HT1080 (cell line): ENCODE measurements at places on chromosomes 2 and 18. TPM values are rescaled to one million over a fixed set of nuclear protein-coding genes. Genes with fewer than 3 reads are reported as not detected.

DNA sequence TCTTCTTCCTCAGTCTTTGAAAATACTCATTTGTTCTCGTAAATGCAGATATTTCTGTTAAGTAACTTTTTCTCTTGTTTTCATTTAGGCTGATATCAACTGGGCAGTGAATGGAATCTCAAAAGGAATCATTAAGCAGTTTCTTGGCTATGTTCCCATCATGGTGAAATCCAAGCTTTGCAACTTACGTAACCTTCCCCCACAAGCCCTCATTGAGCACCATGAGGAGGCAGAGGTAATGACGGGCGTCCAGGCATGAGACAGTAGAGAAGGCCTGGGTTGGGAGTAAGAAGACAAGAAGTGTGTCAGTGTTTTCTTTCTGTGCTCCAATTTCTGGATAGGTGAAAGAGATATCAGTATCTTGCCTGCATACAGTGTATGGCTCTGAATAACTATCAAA is 5.1 kb downstream of the POLR1B start:
- DNase-seq: no peak

- DNase-seq: peak; percentile 67
These were observed 747.9 kb downstream of the SOCS6 start for GRCh38 chr18:71036783-71037182.

GRCh38 chr18:10518595-10519255 is 7.1 kb upstream of the NAPG start:
- no peak for DNase-seq

DNA sequence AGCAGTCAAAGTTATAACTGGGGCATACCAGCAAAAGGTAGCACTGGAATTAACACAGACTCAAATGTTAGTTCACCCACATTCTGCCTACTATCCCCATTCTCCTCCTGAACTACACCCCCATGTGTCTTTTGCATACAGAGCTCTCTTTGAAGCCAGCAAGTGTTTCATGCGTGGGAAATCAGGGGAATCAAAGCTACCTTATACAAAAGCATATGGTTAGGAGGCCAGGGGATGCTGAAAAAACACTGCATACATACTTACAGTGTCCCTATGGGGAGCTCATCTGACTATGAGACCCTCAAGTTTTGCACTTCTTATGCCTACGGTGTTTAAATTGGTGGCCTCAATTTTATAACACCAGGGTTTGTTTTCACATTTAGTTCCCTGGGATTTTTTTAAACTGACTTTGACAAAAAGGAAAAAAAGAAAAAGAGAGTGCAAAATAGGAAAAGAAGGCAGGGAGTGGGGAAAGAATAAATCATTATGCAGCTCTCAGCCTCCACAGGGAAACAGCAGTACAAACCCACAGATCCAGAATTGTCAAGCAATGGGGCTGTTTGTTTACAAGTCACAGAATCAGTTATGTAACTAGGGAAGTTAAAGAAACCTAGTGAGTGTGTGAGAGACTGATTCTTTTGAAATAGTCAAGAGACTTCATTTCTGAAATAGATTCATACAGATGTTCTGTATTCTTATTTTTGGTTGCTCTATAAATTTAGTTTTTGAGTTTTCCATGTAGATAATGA is 20.1 kb upstream of the PPP3R1 start:
- DNase-seq: no peak

DNA sequence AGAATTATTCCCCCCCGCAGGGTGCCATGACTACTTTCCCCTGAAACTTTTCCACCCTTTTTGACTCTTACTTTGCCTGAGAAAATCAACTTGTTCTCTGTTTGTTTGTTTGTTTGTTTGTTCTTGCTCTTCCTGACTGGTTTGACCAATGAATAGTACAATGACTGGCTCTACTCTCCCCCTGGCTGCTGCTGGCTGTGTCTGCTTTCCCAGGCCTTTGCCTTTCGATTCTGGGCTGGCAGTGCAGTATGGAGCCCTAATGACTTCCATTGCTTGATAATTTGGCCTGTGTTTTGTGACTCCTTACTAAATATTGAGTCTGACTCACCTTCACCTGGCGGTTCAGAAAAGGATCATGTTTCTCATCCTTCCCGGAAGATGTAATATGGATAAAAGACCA is 241.1 kb downstream of the TMEM182 start:
- DNase-seq: no peak

DNA sequence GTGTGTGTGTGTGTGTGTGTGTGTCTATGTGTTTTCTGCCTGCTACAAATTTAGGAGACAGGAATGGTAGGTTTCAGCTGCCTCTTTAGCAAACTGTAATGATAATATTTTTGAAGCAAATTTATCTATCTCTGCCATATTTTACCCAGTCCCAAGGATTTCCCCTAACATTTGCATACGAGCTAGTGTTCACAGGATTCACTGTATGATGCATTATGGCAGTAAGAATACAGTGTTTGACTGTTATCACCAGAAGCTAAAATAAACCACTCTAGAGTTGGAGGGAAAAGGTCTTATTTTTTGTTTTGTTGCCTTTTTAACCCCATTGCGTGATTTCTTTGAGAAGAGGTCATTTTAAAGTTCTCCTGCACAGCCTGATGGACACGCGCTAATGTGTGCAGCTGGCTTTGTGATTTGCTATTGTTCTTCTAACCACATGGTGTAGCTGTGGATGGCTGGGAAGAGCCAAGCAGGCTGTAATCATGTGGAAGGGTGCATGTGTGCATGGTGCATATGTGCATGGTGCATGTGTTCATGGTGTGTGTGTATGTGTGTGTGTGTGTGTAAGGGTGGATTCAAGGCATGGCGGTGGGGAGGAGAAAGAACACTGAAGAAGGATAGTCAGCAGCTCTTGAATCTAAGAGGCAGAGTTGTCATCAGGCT is 62.4 kb downstream of the PLB1 start:
- DNase-seq: no peak

DNA sequence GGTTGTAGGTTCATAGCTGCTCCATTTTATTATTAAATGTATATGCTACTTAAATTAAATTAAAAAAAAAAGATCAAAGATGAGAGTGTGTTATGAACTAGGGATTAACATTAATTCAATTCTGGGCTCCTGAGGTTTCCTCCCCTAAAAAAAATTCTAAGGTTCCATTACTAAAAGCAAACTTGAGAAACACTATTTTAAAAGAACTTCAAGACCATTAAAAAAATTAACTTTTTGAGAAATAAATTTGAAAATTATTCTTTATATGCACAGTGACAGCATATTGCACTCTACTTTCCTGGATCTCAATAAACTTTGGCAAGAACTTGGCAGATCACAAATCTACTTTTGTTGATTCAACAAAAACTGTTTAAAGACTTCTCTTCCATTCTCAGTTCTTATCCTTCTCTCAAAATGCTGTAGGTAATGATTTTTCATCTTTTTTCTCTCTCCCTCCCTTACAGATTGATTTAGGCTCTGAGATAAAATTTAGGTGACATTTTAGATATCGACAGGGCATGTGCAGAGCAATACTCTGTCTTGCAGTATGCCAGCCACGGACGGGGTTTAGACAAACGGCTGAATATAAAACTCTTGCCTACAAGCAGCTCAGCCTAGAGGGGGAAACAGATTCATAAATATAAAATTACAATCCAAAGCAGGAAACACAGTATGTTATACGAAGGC is 592 bp upstream of the MARS2 start:
- DNase-seq: no peak

ERICH2 gene
- total RNA-seq: not detected in 2 replicates

GAL3ST2 gene
- not detected in 2 replicates for total RNA-seq

CHRNA1 gene
- 0.10 and 0.66 TPM in 2 replicates for total RNA-seq

C2orf78 gene
- not detected in 2 replicates for total RNA-seq

RUFY4 gene
- not detected in 2 replicates for total RNA-seq

CDKL4 gene
- not detected in 2 replicates for total RNA-seq

DLX1 gene
- 5.8 and 9.7 TPM in 2 replicates for total RNA-seq
